Dermis microvascular lymphatic vessel endothelial cell (primary cell): ENCODE measurements at places on chromosomes 3 and 15. TPM values are rescaled to one million over a fixed set of nuclear protein-coding genes. Genes with fewer than 3 reads are reported as not detected.

The CHRD gene
- total RNA-seq, result 0.63 and 0.77 TPM in 2 replicates

The SPATA12 gene
- 0.25 and 0.39 TPM in 2 replicates for total RNA-seq

The EPHA3 gene
- total RNA-seq, result not detected in 2 replicates

DNA sequence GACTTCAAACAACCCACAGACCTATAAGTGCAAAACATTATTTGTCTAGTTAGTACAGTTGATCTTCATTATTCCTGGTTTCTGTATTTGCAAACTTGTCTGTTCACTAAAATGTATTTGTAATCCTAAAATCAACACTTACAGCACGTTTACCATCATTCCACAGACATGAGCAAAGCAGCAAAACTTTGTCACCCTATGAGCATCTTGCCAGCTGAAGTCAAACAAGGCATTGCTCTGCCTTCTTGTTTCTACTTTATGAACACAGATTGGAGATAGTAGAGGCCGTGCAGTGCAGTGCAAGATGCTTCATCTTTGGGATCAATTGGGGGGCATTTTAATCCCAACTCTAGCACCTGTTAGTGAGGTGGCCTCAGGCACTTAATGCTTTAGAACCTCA, 202.1 kb downstream of the NLGN1 start:
- DNase-seq, result no peak

DNA sequence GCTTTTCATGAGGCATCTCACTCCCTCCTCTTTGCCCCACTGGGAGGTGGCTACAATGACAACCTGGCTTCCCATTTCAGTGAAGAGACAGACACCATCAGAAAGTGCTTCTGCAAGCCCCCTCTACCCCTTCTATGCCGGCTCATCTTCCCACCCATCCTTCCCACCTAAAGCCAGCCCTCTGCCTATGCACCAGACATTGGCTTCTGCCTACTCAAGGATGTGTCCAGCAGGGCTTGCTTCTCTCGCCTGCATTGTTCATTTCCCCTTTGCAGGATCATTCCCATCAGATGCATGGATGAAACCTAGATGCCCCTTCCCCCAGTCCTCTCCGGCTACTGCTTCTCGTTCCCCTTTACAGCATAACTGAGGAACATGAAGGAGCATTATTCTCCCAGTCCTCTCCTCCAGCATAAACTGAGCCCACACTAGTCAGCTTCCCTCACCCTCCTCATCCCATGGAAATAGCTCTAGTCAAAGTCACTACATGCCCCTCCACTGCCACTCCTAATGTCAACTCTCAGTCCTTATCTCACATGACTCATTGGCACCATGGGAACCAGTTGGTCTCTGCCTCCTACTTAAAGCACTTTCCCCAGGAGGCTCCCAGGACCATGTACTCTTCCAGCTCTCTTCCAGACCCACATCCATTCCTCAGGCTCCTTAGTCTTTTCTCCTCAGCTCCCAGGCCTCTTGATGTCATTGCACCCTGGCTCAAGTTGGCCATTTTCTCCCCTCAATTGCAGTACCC, 47.9 kb downstream of the TM2D3 start:
- no peak for DNase-seq
